ENCODE measurements at places on chromosomes 4 and X. TPM values are rescaled to one million over a fixed set of nuclear protein-coding genes. Genes with fewer than 3 reads are reported as not detected.

TMEM31 gene
- not detected for total RNA-seq

SSX2 gene
- total RNA-seq, result not detected

FGFBP2 gene
- 3.8 TPM for total RNA-seq

GRCh38 chr4:126369076-126369475 is 1054.3 kb downstream of the FAT4 start:
- DNase-seq, result no peak

DNA sequence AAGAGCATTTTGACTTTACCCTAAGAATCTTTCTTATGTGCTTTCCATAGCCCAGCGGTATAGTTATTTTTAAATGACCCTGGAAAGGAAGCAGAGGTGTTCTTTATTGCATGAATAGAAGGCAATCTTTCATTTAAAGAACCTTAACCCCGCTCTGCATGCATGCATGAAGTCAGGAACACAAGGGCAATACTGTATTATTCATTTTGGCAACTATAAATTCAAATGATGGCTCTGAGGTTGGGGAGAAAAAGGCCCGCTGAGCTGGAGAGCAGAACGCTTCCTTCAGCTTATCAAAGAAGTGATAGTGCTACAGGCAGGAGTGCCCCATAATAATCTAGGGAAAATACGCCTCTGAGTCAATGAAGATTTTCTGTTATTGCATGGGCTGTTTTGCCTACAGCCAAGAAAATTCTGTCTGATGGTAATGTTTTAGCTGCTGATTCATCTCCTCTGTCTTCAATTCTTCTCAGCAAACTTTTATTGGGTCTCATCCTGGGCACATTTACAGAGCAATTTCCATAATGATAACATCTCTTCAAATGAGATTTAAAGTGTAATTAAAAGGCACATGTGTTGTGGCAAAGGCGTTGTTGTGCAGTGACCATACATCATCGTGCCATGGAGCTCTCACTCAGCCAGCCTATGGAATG is 452.2 kb upstream of the FTHL17 start:
- no peak for DNase-seq

- no peak for DNase-seq
Observed at GRCh38 chr4:124710015-124710741, 2.4 kb downstream of the ANKRD50 start.

- DNase-seq, result no peak
Observed at GRCh38 chr4:127643791-127644190, 11.0 kb downstream of the INTU start.

Data from upper lobe of left lung (tissue), 6 donors.